ENCODE measurements at places on chromosomes 16 and 17.

DNA sequence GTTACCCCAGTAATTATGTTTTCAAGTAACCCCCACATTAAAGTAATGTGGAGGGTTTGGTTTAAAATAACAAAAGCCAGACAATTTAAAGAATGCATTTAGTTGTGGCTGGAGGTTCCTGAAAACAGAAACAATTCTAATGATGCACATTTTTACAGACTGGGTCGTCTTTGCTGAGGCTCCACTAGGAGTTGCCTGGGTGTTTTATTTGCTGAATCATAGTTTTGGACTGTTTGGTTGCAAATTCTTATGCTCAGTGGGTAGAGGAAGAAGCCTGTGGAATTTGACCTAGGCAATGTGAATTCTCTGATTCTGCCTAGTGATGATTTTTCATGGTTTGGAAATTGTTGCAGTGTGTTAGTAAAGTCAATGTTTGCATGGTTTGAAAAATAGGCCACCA lies 16.3 kb downstream of the SHISA9 start:
- no peak for DNase-seq

DNA sequence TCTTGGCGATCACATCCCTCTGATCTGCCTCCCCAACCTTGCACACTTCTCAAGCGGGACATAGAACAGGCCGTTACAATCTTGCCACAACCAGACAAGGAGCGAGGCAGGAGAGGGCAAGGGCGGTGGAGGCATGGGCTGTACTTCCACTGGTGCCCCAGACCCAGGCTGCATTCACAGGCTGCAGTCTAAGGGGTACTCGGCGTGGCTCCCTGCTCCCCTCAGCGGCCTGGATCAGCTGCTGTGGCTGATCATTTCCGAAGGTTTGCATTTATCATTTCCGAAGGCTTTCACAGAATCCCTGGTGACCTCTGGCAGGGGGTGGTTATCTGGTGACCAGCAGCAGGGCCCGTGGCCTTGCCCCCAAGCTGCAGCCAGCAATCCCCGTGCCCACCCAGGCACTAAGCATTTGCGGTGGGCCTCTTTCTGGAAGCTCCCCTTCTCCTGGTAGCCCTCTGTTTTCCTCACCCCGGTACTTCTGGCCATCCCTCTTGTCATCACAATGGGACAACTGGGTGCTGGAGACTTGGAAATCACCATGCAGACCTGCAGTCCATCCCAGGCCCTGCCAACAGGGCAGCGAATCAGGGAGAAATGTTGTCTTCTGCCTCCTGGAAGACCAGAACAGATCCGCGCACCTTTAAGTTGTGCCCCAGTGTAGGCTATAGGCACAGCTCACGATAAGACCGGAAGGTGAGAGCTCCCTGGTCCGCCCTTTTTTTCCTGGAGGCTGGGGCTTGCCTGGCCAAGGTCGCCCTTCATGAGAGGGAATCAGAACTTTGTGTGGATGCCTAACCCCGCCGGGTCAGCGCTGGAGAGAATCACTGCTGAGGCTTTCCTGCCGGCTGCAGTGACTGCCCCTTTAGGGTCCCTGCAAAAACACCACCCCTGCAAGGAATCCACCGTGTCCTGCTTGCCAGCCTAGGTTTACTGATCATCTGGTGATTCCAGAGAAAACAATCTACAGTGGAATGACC lies 1739.1 kb downstream of the TP53TG3F start:
- no peak for DNase-seq

DNA sequence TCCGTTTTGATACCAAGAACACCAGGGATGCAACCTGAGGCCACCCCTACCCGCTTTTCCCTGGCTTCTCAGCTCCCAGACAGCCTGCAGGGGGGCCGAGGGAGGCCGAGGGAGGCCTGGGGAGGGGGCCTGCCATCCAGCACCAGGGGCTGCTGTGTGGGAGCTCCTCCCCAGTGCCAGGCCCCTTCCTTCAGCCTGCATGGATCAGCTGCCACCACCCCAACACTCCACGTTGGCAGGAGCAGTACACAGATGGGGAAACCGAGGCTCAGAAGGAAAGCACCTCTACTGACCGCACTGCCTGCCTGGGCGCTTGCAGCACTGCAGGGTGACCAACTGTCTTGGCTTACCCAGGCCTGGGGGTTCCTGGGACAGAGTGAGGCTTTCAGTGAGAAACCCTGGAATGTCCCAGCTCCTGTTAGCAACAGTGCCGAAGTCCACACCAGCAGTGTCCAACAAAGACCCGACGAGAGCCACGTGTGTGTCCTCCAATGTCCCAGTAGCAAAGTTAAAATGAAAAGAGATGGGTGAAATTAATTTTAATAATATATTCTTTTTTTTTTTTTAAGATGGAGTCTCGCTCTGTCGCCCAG lies 5.3 kb upstream of the OSGIN1 start:
- no peak for DNase-seq

- DNase-seq = no peak
Observed at GRCh38 chr16:79612207-79612606, 11.7 kb upstream of the MAF start.

DNA sequence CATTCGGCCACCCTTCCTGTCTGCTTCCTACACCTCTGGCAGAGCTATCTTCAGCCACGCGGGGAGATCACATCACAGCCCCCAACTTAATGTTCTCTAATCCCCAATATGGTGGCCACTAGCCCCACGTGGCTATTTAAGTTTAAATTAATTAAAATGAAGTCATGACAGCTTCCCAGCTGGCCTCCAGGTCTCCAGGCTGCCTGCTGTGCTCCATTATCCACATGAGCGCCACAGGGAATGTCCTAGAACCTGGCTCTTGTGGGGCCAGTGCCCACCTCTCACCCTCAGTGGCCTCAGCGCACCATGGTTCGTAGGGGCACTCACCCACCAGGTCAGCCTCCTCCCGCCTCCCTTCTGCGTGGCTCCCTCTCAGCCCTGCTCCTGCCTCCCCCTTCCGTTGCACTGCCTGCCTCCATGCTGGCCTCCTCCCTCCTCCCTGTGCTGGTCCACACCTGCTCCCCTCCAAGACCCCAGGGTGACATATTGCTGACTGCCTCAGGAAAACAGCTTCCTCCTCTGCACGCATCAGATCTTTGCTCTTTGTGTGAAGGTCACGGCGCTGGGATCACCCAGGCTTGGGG lies 47.7 kb downstream of the IRF8 start:
- DNase-seq = no peak

Measured in ecto neural progenitor cell (in vitro differentiated cells).